ENCODE measurements at places on chromosomes 13 and 19.
A peak's percentile ranks its signal among the peaks of the same experiment; 100 is the strongest.

DNA sequence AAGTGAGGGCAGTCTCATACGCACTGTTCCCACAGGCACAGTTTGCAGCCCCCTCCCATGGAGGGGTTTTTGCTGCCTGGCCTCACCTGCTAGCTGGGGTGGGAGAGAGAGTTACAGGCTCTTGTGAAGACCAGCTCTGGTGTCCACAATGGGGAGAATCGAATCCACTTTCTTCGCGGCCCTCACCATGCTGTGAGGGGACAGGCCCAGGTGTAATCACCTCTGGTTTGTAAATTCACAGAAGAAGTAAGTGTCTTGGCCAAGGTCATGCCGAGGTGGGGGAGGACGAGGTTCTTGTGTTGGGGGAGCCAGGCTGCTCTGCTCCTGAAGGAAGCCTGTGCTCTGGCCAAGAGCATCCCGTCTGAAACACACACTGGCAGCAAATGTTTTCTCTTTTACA lies 39.5 kb downstream of the TEX29 start:
- DNase-seq, result no peak

DNA sequence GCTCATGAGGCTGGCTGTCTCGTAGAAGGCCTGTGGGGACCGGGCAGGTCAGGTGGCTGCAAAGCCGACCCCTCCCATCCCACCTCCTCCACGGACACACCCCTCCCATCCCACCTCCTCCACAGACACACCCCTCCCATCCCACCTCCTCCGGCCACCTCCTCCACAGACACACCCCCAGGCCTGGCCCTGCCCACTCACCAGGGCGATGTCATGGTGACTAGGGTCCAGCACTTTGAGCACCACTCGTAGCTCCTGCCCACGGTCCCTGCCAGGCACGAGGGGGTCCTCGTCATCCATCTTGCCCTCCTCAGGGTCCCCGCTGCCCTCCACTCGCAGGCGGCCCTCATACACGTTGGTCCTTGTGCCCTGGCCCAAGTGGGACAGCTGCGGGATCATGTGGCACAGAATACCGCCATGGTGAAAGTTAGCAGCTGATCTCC lies 18.8 kb downstream of the TYK2 start:
- no peak for DNase-seq

DNA sequence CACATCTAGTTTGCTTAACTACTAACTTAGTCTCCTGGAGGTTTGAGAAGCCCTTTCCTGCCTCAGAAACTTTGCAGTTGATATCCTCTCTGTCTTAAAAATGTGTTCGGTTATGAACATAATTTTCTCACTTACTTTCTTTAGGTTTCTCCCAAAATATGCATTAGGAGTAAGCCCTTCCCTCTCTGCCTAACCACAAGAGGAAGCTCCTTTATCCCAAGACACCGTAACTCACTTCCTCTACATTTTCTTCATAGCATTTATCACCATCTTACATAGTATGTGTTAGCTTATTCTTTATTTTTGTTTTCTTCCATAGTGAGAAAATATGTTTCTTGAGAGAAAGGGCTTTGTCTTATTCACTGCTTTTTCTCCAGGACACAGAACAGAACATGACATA lies 952.5 kb upstream of the ATXN8OS start:
- no peak for DNase-seq

- DNase-seq, result no peak
Measured at GRCh38 chr13:56400774-56401173, 739.9 kb upstream of the PRR20A start.

- DNase-seq, result no peak
Measured at GRCh38 chr19:42655748-42656147, 61.0 kb upstream of the CEACAM8 start.

- peak; percentile 48 for DNase-seq
Measured at GRCh38 chr19:46404055-46404752, 9.2 kb downstream of the CCDC8 start.

GRCh38 chr13:102291587-102292218 lies 110.1 kb downstream of the FGF14 start:
- DNase-seq, result no peak

- DNase-seq, result no peak
Measured at GRCh38 chr13:110492679-110493593, 68.6 kb downstream of the RAB20 start.

DNA sequence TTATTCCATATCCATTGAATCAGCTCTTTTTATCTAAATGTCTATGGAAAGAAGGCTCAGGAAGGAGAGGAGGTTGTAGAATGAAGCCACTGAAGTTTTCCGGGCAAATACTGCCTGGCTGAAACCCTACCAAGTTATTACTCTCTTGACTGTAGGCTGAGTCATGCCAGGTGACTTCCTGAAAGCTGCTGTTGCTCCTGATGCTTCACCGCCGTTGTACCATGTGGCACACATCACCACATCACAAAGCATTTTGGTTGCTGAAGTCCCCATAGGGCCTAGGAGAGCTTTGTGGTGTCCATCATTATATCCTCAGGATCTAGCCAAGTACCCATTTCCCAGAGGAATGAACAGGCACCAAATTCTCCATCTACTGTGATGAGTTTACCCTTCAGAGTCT lies 11.1 kb upstream of the TDRD12 start:
- no peak for DNase-seq

GRCh38 chr13:40272776-40273139 lies 393.7 kb downstream of the FOXO1 start:
- DNase-seq, result no peak

DNA sequence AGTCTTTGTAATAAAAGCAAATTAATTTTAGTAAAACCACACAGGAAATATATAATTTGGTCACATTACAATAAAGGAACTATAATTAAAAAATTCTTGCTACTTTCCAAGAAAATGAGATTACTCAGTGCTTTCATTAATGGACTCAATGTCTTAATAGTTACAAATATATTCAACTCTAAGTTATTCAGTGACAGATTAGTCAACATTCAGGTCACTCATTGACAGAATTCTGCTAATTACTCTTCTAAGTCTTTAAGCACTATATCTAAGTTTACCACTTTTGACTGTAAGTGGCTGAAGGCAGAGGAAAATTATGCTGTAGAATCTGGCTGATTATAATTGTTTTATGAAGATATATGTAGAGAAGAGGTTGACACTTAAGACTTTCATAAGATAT lies 1365.0 kb downstream of the EFNB2 start:
- DNase-seq, result no peak

DNA sequence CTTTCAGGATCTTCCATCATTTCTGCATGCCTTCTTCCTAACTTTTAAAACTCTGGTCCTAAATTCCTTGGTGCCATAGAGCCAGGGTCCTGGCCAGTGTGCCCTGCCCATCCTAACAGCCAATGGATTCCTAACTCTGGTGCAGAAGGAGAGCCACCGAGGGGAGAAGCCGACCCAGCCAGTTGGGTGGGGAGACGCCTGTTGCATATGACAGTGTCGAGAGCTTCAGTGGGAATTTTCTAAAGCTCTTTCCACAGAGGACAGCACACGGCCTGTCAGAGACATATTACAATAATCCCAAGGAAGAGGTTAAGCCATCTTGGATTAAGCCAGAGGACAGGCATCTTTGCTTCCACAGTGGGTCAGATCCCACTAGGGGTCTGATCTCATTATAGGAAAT lies 180.4 kb downstream of the ZNF536 start:
- DNase-seq, result no peak

DNA sequence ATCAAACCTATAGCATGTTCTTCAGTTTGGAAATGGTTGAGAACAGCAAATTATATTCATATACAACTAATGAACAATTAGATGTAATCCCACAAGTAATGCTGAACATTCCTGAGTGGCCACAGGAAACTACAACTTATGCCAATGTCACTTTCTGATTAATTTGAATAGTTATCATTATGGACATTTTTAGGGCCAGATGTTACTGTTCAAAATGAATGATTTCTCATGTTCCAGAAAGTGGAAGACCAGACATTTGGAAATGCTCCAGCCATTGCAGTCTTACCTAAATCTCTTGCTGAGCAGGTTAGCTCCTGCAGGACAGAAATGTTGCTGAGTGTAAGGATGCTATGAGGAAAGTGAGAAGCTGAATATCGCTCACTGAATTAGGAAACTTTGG lies 819.8 kb downstream of the PCDH9 start:
- no peak for DNase-seq

- DNase-seq, result peak; percentile 91
Measured at GRCh38 chr13:99496184-99497142, 4.8 kb upstream of the TM9SF2 start.

- DNase-seq, result no peak
Measured at GRCh38 chr19:49474542-49474924, 518 bp downstream of the FLT3LG start.

DNA sequence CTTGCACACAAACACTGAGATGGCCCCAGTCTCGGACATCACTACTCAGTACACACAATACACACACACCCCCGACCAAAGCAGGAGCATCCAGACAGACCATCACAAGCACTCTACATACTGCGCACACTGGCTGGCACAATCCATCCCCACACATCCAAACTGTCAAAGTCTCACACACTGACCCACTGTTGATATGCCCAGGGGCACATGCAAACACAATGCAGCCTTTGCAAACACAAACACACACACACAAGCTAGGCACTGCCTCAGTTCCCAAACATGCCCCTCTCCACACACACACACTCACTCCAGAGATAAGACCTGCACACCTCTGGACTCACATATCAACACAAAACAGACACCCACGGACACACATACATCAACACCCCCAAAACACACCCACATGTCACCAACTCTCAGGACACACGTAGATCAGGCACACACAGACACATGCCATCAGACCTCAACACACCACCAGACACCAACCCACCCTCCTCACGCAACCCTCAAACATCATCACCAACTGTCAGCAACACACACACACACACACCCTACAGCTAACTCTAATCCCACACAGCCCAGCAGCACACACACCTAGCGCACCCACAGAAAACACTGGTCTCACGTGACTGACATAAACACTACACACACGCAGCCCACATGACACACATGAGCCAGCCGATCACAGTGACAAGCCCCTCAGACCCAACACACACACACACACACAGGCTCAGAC lies 1.9 kb downstream of the BBC3 start:
- DNase-seq, result peak; percentile 57

DNA sequence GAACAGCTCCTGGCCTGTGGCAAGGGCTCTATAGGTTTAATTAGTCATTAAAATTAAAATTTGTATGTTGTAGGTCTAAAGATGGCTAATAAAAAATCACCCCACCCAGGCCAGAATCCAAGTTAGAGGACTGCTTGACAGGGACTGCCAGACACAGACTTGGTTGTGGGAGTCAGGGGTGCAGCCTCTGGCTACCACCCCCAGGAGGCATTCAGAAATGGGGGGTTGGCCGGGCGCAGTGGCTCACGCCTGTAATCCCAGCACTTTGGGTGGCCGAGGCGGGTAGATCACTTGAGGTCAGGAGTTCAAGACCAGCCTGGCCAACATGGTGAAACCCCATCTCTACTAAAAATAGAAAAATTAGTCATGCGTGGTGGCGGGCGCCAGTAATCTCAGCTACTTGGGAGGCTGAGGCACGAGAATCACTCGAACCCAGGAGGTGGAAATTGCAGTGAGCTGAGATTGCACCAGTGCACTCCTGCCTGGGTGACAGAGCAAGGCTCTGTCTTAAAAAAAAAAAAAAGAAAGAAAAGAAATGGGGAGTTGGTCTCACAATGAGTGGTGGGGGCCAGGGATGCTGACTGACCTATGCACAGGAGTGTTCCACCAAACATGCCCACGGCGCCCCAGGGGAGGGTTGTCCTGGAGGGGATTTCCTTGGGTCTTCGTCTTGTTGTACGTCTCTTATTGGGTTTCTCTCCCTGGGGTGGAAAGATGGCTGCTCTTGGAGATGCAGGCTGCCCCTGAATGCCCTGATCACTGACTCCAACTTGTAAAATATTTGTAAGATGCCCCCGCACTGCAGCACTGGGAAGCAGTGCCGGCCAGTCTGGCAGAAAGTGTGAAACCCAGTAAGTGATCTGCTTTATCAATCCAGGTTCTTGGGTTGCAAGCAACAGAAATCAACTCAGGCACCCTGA lies 68.8 kb downstream of the SIPA1L3 start:
- DNase-seq, result no peak

GRCh38 chr13:76331943-76332712 lies 554.1 kb downstream of the KCTD12 start:
- no peak for DNase-seq

- no peak for DNase-seq
Measured at GRCh38 chr13:32247887-32248286, 67.3 kb downstream of the ZAR1L start.

DNA sequence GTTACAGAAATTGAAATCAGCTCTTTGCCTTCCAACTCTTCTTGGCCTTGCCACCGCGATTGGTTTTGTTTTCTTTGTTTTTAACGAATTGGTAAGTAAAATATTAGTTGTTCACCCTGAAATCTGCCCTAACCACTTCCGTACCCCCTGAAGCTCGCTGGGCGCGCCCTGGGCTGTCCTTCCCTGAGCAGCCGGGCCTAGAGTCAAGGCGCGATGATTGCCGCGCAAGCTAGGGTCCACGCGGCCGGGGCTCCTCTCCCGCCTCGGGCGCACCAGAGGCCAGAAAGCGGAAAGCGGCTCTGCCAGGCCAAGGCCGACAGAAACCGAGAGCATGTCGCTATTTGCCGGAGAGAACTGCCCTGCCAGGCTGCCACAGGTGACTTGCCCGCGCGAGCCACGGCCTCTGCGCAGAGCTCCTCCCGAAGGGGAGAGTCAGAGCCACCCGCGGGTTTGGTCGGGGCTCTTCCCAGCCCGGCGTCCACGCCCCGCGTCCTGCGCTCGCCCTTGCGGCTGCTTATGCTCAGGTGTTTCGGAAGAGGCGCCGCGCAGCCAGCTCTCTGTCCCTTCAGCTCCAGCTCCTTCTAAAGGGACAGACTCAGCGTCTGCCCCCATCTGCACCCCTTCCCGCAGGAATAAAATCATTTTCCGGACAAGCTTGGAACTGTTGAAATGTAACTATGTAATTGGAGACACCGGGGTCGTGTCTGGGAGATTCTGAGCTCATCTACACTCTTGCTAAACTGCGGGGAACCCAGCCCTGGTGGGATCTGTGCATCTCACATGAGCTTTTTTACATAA lies 6.6 kb upstream of the CDX2 start:
- DNase-seq, result no peak

- no peak for DNase-seq
Measured at GRCh38 chr13:98233127-98233526, 56.1 kb upstream of the RNF113B start.

DNA sequence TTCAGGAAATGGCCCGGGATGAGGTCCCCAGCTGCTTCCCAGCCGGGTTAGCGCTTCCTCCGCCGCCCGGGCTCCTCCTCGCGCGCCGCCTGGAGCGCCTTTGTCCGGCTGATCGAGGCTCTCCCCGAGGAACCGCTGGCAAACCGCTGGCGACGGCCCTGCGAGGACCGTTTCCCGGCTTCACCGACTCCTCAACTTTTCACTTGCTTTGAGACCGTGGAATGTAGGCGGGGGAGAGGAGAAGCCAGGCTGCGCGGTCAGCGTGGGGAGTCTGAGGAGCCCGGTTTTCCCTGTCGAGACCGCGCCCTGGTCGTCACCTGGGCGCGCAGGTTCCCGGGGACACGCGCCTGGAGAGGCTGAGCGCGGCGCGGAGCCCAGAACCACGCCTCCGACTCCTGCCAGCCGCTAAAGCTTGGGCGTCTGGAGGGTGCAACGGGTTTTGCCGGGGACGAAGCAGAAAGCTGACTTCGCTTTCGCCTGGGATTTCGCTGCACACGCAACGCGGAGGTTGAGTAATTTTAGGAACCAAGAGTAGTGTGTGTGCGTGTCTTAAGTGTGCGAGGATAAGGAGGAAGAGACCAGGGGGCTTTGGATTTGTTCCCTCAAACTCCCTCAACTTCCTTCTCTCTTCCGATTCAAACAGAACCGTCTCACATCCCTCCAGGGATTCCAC lies 7.3 kb upstream of the DGKH start:
- DNase-seq, result peak; percentile 45

- peak; percentile 6 for DNase-seq
Measured at GRCh38 chr13:42405665-42406390, 133.9 kb downstream of the AKAP11 start.

Measured in AG10803 (cell line).